ENCODE measurements at places on chromosomes 16 and 17.
A peak's percentile ranks its signal among the peaks of the same experiment; 100 is the strongest.

- no peak for DNase-seq
Measured at GRCh38 chr17:57391076-57391825, 134.9 kb downstream of the MSI2 start.

DNA sequence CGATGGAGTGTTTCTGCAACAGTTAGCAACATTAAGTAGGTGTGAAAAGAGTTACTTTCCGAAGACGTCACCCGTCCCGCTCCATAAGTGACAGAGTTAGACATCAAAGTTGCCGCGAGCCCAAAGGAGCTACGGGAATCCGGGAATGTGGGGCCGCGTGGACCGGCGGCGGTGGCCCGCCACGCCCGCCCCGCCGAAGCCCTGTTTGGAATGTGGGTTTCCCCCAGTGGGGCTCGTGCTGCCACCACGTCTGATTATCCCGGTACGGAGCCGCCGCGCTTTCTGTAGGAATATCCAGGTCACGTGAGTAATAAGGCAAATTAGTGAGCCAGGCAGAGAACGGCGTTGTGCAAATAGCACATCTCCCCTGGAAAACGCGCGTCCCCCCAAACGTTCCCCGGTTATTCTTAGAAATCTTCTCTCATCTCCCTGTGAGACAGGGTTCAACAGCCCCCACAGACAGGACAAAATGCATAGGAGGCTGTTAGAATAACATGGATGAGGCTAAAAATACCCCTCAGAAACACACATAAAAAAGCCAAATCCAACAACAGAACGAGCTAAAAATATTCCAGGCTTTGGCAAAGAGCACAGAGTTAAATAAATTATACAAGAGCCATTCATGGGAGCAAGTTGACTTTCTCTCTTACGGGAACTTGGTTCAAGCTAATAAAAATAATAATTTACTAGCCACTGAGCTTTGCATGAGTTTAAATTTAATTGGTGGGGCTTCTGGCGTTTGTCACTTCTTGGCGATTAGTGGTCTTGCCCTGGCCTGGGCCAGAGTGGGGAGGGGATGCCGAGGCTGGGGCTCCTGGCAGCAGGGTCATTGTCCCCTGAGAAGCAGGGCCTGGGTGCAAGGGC, 8.6 kb downstream of the BAHCC1 start:
- no peak for DNase-seq

DNA sequence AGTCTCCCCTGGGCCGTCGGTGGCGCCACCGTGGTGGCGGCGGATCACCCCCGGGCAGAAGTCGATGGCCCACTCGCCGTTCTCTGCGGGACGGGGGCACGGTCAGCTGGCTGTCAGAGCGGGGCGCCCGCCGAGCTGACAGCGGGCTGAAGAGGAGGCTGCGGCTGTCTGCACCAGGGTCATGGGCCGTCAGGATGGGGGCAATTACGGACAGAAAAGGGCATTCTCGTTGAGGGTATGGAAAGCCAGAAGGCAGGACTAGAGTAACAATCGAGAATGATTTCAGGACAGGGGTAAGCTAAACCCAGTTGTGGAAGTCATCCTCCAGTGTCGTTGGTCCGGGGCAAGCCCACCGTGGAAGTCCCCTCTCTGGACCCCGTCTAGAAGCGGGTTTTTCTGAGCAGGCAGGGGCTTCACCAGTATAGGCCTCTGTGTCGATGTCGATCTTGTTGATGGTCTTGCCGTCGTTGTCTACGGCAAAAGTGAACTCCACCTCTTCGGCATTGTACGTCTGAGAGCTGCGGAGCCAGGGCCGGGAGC, 1.7 kb downstream of the CHRNE start:
- no peak for DNase-seq

DNA sequence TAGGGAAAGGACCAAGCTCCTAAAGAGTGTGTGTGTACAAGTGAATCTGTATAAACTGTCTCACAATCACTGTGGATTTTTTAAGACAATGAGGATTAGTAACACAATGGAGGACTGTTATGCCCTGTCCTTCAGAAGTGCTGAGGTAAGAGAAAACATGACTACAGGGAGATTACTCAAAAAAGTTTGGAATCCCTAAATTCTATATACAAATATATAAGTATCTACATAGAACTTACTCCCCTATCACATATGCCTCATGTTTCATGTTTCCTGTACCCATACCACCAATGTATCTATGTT, 81.9 kb downstream of the STH start:
- no peak for DNase-seq

DNA sequence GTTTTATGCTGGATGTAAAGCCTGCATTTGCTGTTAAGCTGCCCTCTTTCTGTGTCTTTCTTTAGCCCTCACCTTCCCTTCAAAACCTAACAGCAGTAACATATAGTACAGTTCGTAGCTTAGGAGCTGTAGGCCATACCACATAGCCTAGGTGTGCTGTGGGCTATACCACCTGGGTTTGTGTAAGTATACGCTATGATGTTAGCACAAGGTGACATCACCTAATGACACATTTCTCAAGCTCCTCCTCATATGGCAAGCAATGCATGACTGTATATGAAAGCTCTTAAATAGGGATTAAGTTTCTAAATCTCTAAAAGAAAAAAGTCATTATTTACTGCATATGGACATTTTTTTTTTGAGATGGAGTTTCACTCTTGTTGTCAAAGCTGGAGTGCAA, 57.8 kb upstream of the TMEM97 start:
- DNase-seq: no peak

DNA sequence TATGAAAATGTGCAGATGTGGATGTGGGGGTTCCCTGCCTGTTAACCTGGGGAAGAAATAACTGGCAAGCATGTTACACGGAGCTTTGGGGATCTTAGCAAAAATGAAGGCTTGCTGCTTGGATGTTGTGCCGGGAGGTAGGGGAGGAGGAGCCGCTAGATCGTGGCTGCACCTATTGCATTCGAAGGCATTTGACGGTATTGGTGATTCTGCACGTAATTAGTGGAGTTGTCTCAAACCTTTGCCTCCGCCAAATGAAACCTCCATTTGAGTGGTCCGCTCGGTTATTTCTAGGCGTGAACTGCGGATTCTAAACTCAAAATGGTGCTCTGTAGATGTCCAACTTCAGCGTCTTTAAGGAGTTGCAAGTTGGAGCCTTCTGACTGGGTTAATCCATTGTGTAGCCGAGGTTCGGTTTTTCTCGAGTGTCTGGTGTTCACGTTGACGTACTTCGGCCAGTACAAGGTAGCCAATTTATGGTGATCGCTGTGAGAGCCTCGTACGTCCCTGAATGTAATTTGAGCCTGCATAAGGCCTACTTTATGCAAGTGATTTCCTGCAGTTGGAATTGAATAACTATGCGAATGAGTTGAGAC, 1.5 kb downstream of the TNRC6C start:
- no peak for DNase-seq

DNA sequence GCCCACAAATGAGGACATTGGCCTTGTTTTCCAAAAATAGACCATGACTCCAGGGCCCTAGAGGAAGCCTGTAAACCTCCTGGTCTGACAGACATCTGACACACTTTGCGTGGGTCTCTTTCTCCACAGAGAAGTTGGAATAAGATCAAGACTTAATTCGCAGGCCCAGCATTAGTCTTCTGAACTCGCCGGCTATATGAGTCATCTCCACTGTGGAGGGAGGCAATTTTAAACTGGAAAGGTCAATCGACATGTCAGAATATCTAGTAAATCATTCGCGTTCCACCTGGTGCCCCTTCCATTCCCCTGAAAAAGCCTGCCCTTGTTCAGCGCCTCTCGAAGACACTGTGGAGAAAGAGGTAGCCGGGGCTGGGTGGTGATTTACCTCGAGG, 140.1 kb downstream of the CLEC16A start:
- no peak for DNase-seq

DNA sequence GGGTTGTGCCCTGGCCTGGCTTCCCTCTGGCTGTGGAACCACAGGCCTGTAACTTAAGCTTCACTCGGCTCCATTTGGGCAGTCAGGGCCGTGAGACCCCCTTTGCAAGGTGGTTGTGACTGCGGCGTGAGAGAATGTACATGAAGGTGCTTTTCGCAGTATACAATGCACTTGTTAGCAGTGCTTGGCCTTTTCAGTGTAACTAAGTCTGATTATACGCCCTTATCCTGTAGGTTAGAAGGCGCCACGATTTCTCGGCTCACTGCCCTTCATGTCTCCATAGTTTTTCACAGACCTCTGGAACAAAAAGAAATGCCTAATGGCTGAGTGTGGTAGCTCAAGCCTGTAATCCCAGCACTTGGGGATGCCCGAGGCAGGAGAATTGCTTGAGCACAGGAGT, 13.3 kb downstream of the SAP30BP start:
- DNase-seq: no peak

DNA sequence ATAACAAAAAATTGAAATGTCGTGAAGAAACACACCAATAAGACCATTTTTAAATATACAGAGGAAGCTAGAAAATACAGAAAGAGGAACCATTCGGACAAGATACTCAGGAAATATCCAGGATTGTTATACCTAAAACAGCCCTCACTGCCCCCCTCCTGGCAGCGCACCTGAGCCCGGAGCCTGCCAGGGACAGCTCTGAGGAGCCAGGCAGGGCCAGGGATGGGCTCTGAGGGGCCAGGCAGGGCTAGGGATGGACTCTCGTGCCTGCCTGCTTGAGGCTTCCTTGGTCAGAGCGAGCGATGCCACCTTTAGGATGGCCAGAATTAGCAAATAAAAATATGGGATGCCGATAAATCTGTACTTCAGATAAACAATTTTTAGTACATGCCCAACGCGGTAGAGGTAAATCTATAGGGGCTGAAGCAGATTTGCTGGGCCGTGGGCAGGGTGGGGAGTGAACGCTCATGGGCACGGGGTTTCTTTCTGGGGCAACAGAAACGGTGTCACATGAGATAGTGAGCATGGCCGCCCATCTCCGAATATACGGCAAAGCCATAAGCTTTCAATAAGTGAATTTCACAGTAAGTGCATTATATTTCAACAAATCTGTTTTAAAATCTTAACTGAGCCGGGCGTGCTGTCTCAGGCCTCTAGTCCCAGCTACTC, 18.2 kb upstream of the CSNK1D start:
- DNase-seq: peak; percentile 60

GRCh38 chr17:48471817-48472410, 41.9 kb upstream of the SKAP1 start:
- DNase-seq: no peak

DNA sequence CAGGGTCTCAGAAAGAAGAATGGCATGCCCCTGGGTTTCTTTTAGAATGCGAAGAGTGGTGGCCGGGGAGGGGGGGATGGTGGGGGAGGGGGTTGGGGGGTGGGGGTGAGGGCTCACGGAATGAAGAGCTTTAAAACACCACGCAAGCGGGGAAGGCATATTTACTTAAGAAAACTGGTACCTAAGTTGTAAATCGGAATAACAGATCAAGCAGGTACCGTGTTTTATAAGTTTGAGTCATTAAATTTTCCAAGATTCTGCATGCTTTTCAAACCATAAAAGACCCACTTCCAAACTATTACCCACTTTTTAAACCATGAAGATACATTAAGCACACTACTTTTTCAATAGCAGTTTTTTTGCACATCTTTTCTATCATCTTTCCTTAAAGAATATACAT, 130.2 kb downstream of the STX8 start:
- DNase-seq: no peak

- DNase-seq: peak; percentile 60
Measured at GRCh38 chr17:2705888-2706795, 5.4 kb downstream of the CLUH start.

DNA sequence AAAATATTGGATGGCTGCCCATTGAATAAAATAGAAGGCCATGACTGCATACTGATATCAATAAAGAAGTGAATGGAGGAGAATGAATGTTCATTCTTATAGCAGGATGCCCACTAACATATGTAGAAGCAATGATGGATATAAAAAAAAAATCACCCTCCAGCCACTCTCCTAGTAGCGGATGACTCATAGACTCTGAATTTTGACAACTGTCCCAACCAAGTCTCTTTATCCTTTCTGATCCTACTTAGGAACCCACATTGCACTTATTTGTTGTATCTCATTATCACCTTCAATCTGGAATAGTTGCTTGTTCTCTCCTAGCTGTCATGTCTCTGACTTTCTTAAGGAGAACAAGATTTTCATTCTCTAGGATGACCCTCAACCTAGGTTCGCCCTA, 429.9 kb downstream of the HS3ST3B1 start:
- no peak for DNase-seq

- DNase-seq: no peak
Measured at GRCh38 chr16:69852815-69853214, 90.7 kb downstream of the WWP2 start.

DNA sequence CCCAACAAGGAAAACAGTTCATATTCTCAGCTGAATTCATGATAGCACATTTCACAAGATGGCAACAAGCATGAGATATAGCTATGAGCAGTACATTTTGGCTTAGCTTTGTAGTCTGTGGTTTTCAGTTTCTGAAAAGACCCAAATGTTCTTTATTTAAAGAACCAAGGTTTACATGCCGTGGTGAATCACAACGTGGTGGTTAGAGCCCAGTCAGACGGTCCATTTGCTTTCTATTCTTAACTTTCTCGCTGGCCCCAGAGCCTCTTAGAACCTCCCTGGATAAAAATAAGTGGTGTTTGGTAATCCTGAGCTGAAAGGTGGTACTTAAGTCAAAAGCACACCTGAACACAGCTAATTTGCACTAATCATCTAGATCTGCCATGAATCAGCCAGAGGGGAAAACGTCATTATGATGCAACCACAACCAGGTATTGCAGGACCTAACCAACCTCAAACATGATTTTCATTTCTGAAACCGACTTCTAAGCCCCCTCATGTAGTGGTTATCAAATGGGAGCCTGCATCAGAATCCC, 18.6 kb upstream of the HAPSTR1 start:
- DNase-seq: no peak

GRCh38 chr17:70168977-70169708, at the start of gene KCNJ2:
Gene KCNJ2, plus strand, starts transcription at chr17:70169532. Its CDS starts 5,508 bp downstream, at chr17:70175040.
- DNase-seq: peak; percentile 97

- DNase-seq: no peak
Measured at GRCh38 chr17:43573579-43574321, 27.6 kb upstream of the ETV4 start.

GRCh38 chr16:10600782-10601443, 20.5 kb upstream of the EMP2 start:
- peak; percentile 67 for DNase-seq

- DNase-seq: no peak
Measured at GRCh38 chr17:15482476-15482875, 15.1 kb upstream of the CDRT4 start.

GRCh38 chr17:81365148-81365600, 30.1 kb upstream of the BAHCC1 start:
- peak; percentile 90 for DNase-seq

DNA sequence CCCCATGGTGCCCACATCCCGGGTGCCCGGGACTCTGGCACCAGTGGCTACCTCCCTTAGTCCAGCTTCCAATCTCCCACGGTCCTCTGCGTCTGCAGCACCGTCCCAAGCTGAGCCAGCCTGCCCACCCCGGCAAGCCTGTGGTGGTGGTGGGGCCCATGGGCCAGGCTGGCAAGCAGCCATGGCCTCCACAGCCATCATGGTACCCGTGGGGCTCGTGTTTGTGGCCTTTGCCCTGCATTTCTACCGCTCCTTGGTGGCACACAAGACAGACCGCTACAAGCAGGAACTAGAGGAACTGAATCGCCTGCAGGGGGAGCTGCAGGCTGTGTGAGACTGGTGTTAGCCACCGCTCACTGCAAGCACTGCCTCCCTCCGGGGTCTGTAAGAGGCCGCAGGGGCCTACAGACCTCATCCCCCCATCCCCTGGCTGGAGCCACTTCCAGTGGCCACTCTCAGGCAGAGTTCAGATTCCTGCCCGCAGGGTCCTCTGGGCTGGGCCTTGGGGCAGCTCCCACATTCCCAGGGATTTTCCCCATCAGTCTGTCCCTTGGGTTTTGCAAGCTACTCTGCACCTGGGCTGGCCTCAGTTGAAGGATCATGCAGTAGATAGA, 3.9 kb upstream of the SETD1A start:
- peak; percentile 71 for DNase-seq

- no peak for DNase-seq
Measured at GRCh38 chr17:60840456-60840855, 162.8 kb downstream of the BCAS3 start.
